ENCODE measurements at places on chromosomes 7 and 10.
A peak's percentile ranks its signal among the peaks of the same experiment; 100 is the strongest.

- peak; percentile 91 for DNase-seq
Measured at GRCh38 chr7:2632733-2633537, 1.1 kb downstream of the TTYH3 start.

DNA sequence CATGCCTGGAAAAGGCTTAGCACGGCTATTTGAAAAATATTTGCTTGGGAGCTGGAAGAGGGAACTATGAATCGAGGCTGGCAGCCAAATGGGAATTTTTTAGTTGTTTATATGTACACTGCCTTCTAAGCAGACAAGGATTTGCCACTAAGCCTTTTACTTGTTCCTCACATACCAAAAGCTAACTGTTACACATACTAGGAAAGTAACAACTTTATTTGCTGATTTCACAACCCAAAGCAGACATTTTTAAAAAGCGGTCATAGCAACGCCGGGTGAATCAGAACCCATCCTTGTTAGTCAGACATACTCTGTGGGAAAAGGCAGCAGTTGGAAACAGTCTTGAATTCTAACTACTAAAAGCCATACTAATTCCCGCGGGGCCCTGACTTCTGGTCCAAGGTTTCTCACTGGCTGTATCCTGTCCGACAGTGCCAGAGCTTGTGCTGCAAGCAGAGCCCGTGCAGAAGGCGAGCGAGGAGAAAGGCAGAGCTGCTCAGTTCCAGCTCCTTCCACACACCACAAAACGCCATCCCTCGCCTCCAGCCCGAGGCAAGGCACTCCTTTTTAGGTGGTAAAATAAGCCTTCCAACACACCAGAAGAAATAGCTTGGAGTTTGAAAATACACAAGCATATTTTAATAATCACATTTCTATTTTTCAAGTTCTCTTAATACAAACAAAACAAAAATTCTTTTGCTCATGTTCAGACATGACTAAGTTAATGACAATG, 89.2 kb downstream of the RNF216 start:
- DNase-seq: no peak

DNA sequence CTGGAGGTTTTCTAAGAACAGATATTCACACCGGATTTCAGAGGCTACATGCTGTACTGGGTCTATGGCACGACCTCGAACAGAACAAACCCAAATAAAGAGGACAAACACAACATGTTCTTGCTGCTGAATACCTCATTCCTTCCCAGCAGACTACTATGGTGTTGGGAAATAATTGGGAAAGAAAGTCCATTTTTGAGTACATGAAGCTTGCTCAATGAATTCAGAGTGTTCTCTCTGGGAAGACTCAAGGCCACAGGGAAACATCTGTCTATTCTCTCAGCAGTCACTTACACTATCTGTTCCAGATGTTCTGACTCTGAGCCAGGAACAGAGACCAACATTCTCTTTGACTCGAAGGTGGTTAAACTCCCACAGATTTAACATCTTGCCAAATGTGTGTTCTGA, 30.9 kb downstream of the LAMB1 start:
- peak; percentile 38 for DNase-seq

- no peak for DNase-seq
Measured at GRCh38 chr7:105773030-105773460, 103.4 kb downstream of the ATXN7L1 start.

DNA sequence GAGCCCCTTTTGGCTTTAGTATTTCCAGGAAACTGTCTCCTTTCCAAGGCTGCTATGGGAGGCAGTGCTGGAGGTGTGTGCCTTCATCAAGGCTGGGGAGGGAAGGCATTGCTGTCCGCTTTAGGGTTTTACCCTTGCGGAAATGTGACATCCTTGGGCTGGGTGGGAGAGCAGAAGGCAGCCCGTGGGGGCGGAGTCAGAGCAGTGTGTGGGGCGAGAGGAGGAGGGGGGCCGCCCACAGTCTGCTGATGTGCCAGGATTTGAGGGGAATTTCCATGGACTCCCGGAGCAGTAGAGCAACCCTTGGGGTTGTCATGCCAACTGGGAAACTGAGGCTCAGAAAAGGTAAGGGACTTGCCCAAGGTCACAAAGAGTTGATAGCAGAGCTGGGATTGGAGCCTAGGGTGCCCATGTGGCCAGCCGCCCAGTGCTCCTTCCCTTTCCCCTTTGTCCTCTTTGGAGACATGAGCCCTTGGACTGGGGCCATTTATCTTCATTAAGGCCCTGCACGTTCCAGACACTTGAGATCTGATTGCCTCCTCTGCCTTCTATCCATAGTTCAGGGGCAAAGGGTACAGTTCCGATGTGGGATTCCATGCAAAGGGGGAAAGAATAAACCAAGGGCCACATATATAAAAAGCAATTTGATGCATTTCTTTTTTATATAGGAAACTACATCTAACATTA, 22.2 kb downstream of the TSPAN15 start:
- DNase-seq: no peak

DNA sequence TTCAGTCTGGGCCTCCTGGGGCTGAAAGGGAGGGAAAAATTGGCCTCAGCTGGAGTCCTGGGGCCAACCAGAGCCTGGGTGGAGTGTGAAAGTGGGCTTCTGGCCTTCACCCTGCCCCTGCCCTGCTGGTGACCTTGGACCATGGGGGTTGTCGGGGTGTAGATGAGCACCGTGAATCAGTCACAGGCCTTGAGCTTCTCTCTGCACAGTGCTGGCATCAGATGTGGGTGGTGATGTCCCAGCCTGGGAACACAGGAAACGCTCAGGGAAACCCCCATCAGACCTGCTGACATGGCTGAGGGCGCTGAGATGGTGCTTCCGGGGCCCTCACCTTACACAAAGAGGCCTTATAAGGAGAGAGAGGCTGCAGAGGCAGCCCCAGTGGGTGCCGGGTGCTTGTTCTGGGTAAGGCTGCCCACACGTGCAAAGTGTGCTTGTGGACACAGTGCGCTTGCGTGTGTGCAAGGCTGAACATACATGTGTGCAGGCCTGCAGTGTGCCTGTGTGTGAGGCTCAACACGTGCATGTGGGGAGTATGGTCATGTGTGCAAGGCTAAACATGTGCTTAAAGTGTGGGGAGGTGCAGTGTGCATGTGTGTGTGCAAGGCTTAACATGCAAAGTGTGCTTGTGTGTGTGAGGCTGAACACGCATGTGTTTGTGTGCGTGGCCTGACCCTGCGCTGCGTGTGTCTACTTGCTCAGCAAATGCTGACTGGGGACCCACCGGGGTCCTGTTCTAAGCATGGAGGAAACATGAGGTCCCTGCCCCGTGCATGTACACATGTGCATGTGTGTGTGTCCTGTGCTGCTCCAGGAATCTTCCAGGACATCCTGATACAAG, 6.5 kb downstream of the ARPC1B start:
- no peak for DNase-seq

- no peak for DNase-seq
Measured at GRCh38 chr10:104308439-104308903, 29.8 kb downstream of the ITPRIP start.

- DNase-seq: no peak
Measured at GRCh38 chr10:61319386-61320256, 133.6 kb downstream of the TMEM26 start.

DNA sequence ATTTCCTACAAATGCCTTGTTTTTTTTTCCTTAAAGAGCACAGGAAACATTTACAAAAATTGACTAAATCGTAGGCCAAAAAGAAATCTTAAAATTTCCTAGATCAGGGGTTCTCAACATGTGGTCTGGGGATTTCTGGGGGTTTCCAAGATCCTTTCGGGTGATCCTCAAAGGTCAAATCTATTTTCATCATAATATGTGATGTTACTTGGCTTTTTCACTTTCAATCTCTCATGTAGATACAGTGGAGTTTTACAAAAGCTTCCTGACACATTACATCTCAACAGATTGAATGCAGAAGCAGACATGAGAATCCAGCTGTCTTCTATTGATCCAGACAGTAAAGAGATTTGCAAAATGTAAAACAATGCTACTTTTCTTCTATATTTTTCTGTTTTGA, 497.3 kb downstream of the INHBA start:
- no peak for DNase-seq

DNA sequence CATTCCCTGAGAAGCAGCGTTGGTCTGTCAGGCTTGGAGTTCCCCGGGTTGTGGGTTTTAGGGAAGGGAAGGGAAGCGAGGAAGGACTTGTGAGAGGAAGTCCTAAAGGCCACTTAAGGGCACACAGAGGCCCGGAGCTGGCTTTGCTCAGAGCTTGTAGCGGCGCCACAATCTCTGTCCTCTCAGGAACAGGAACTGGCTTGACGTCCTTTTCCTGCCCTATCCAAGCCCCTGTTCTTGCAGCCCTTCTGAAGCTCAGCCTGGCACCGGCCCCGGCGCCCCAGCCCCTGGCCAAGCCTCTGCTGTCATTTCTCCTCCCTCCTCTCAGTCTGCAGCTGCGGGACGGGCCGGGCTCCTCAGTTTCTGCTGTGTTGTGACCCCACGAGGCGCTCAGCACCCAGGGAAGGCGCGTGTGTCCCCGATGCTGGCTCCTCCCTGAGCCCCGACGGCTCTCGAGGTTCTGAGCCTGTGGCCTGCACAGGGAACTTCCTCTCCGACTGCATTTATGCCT, at the start of gene GIMAP8:
GIMAP8 (plus strand) TSS at position 140 of the 511 bp plus-strand sequence. CDS start 16,069 bp downstream, outside the sequence.
- DNase-seq: peak; percentile 61

GRCh38 chr7:127769696-127770400, 117.9 kb downstream of the SND1 start:
- no peak for DNase-seq

- DNase-seq: no peak
Measured at GRCh38 chr7:3575753-3576531, 274.9 kb downstream of the SDK1 start.
